ENCODE measurements at places on chromosomes 6 and 20. TPM values are rescaled to one million over a fixed set of nuclear protein-coding genes. Genes with fewer than 3 reads are reported as not detected.

DNA sequence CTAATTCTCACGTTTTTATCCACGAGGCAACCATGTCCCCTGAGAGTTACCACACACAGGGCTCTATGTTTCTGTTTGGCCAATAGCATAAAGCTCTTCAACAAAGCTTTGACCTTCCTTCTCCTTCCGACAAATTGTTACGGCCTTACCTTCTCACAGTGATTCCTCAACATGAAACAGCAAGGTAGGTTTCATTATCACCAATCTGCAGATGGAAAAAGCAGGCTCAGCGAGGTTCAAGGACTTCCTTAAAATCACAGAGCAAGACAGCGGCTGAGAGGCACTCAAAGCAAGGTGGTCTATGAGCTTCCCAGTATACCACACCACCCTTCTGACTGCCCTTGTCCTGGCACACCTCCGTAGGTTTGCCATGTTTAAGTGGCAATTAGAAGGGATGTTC, 360.0 kb downstream of the CD83 start:
- no peak for DNase-seq

- no peak for DNase-seq
Measured at GRCh38 chr20:34997774-34998173, 42.1 kb downstream of the MYH7B start.

- no peak for DNase-seq
Measured at GRCh38 chr6:108123946-108124345, 41.9 kb upstream of the NR2E1 start.

DNA sequence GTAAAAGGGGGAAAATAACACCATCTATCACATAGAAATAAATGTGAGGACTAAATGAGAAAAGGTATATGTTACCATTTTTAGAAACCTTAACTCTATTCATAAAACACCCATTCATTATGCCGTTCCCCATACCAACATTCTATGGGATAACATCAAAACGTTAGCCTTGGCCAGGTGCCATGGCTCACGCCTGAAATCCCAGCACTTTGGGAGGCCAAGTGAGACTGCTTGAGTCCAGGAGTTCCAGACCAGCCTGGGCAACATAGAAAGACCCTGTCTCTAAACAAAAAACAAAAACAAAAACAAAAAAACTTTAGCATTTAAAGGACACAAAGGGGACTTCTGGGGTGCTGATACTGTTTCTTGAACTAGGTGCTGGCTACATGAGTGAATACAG, 1.3 kb downstream of the PIGU start:
- DNase-seq = no peak

DNA sequence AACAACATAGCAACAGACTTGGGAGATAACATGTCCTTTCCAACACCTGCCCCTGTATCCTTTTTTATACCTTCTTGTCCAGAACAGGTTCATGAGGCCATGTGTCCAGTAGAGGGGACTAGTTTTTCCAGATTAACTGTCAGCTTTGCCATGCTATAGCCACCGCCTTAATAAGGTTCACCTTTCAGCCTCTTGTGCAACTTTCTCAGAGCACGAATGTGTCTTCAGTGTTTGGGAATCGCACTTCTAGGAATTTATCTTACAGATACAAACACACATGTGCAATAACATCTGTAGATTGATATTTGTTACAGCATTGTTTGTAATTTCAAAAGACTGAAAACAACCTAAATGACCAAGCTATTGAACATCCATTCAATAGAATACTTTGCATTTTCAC, 21.4 kb downstream of the NCR2 start:
- DNase-seq = no peak

DNA sequence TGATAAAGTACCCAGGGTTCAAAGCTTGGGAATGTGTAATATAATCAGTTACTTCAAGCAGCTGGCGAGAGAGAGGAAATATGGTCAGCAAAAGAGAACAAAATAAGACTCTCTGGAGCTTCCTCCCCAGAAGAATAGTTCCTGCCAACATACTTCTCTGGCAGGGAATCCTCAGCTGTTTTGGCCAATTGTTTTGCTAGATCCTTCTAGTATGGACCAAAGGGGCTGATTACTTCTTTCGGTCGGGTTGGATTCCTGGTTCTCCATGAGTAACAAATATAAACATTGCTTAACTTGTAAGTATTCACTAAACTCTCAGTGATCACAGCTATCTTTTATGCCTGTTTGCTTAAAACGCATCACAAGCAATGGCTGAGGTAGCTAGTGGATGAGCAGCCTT, 31.4 kb upstream of the FBXO9 start:
- no peak for DNase-seq

DNA sequence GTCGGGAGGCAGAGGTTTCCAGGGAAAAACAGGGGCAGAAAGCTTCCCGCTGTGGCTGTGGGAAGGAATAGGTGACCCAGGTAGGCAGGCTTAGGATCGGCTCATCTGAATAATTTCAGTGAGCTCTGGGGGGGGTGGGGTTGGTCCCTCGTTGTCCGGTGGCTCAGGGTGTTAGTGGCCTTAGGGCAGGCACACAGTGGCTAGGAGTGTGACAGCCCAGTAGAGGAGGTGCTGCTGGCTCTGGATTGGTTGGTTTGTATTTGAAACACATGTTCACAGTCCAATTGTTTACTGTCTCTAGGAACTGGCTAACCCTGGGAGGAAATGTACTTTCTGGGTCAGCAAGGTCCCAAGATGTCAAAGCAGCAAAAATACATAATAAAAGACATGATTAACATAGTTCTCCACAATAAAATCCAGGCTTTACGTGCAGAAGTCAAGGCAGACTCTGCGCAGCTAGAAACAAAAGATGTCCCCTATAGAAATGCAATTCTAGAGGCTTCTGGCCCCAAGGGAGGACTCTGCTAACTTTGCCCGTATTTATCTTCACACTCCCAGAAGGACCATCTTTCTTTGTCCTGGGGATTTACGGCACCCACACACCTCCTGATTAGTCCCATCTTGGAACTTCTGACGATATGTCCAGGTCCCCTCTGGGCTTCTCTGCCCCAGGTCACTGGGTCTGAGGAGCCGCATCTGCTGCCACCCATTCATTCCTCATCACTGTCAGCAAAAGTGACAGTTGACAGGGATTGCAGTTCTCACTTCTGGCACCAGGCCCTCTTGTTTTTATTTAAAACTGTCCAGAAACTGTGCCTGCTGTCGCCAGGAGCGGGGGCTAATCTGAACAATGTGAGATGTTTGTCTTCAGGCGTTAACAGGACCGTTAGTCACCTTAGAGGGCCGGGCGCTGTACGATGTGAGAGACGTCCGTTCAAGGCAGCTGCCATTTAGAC, 18.7 kb downstream of the MOCS3 start:
- no peak for DNase-seq

DNA sequence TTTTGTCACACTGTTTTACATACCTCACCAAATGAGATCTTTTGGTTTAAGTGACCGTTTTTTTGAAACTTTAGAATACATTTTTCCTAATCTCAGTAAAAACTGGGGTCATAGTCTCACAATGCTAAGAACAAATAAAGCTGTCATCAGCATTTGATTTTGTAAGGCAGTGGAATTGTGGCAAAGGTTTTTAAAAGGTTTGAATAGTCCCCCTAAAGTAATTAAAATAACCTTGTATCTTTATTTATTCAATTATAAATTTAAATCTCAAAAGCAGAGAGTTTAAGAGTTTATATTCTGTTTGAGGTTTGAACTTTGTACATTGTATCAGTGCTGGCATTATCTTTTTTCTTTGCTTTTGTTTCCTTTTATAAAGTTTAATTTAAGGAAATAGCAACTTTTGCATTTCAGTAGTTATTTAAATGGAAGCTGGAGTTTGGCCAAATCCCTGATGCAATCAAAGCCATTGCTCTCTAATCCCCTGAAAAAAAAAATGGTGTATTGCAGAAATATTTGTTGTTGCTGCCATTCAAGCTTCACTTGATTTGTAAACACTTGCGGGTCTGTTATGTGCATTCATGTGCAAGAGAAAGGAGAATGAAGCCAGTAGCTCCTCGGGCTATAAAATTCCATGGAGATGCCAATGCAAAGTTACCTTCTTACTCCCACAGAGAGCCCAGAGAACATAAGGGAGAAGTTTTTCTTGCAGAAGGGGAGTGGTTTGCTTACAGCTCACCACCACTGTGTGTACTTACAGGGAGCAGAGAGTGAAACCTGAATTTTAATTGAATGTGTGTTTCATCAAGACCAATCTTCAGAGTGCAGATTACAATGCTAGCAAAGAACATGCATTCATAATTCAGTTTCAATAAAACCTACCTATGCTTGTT, 391.8 kb downstream of the ARHGAP18 start:
- DNase-seq = no peak

DNA sequence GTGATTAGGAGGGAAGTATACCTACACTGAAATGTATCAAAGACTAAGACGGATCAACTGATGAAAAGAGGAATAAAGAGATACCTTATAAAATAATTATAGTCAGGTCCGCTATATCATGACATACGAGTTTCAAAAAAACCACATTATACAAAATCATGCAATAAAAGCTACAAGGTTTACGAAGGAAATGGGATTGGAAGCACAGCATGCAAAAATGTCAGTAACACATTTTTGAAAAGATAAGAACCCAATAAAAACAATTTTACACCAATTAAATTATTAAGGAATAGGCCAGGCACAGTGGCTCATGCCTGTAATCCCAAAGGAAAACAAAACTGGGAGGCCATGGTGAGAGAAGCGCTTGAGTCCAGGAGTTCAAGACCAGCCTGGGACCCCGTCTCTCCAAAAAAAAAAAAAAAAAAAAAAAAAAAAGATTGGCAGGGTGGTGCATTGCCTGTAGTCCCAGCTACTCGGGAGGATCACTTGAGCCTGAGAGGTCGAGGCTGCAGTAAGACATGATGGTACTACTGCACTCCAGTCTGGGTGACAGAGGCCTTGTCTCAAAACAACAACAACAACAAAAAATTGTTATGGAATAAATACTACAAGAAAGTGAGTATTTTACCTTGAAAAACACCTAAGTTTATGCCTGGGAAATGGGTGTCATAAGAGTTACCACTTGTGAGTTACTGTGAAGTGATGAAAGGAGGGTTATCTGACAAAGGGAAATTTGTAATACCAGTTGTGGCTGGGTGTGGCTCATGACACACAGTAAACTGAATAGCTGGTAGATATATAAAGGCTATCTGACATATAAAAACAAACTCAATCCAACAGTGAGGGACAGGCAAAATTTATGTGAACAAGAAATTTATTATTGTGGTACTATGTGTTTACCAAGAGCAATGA, 45.2 kb downstream of the RANBP9 start:
- DNase-seq = no peak

DNA sequence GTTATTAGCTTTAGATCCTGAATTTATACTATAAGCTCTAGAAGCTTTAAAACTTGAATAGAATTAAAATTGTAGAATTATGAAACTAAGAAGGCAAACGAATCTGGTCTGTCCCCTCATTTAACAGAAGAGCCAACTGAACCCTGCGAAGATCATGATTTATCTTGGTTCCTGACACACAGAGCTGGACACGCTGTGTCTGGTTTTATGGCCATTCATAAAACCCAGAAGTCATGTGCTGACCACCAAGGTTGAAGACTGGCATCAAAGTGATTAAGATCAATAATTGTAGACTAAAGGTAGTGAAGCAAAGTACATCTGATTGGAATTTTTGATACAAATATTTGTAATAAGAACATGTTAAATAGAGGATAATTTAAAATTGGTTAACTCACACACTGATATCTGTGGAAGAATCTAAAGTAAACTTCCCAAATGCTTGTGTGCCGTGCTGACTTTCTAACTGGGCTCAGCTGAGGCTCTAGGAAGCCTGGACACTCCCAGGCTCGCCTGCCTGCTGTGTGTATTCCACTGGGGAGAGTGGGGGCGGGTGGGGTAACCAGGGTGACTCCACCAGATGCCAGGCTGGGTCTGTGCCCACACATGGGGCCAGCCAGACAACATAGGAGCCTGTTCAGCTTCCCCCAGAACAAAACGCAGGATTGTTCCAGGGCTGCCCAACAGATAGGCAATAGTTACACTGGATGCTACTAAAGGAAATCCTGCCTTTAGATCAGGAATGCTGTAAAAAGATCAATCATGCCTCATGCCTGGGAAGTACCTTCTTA, 42.1 kb upstream of the SLC22A3 start:
- DNase-seq = no peak

DNA sequence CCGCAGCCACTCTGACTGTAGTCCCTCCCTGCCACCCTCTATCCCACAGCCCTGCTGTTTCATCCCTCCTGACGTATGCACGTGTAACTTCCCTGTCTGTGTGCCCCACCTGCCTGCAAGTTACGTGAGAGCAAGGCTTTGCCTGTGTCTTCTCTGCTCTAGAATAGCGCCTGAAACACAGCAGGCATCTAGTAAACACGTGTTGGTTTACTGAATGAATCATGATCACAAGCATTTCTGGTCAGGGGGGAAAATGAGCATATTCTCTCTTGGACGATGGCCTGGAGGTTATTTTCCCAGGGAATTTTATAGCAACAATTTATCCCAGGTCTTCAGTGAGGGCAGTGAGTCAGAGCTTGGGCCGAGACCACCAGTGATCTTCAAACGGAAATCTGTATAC, 38.3 kb downstream of the PSMG4 start:
- peak; percentile 30 for DNase-seq

DNA sequence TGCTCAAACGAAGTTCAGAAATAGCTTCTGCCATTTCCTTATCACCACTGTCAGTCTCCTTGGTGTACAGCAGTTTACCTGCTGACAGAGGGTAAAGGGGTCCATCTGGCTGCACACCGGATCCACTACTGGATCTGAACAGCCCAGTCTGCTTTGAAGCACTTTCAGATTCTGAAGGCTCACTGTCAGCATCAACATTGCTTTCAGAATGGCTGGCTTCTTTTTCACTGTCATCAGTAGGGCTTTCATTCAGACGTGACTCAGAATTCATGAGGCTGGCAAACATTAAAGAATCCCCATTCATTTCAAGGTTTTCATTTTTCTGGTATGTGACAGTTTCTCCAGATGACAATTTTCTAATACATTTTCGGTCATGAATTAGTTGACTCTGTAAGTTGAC, 21.0 kb upstream of the PNISR start:
- DNase-seq = no peak

DNA sequence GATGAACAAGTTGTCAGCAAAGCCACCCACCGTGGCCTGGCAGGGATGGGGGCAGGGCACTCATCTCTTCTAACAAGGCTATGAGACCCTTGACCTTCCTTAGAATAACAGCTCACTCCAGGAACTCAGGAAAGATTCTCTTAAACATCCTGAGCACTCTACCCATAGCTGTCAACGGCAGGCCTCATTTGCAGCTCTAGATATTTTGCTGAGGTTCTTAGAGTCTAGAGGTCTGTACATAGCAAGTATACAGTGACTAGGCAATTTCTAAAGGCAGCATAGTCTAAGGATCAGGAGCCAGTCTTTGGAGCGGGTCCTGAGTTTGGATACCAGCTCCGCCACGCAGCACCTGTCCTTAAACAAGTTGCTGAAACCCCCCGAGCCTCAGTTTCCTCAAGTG, 11.7 kb downstream of the TRERF1 start:
- no peak for DNase-seq

Gene SPATA25
- polyA plus RNA-seq = 2.7 TPM

Gene ITPA
- polyA plus RNA-seq = 41.0 TPM

Gene ECHDC1
- 31.2 TPM for polyA plus RNA-seq

Gene ERVFRD-1
- not detected for polyA plus RNA-seq

Gene OTOR
- polyA plus RNA-seq = not detected

Gene PET117
- 29.4 TPM for polyA plus RNA-seq

Gene TBXT
- not detected for polyA plus RNA-seq

Gene EPPIN
- not detected for polyA plus RNA-seq

Gene JAG1
- 5.6 TPM for polyA plus RNA-seq

Gene FGD2
- polyA plus RNA-seq = 0.75 TPM

Data from psoas muscle (tissue), 8 donors.